ENCODE measurements at places on chromosomes 2 and 18.

- no peak for DNase-seq
Observed at GRCh38 chr2:213002383-213002782, 149.0 kb downstream of the IKZF2 start.

DNA sequence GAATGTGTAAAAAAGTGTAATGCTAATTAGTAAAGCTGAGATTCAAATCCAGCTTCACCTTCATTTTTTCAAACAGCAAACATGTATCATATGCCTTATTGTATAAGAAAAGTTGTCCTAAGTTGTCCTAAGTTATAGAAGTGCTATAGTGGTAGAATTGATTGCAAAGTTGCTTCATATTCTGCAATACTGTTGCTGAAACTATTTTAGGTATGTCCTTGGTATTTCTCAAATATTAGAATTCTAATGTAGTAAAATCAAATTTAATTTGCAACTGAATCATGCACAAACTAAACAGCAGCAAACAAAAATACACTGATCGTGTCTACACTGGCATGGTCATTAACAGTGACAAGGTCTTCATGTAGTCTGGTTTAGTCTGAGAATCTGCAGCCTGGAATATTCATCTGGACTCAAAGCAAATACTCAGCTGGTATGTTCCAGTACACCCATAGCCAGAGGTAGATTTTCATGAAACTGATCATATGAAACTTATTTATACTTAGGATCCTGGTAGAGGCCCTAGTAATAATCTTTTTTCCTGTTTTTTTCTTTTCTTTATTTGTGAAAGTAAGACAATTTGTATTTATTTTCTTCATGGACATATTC is 555.6 kb upstream of the ZEB2 start:
- no peak for DNase-seq

- DNase-seq, result no peak
Observed at GRCh38 chr2:149145314-149146295, 107.1 kb downstream of the LYPD6B start.

DNA sequence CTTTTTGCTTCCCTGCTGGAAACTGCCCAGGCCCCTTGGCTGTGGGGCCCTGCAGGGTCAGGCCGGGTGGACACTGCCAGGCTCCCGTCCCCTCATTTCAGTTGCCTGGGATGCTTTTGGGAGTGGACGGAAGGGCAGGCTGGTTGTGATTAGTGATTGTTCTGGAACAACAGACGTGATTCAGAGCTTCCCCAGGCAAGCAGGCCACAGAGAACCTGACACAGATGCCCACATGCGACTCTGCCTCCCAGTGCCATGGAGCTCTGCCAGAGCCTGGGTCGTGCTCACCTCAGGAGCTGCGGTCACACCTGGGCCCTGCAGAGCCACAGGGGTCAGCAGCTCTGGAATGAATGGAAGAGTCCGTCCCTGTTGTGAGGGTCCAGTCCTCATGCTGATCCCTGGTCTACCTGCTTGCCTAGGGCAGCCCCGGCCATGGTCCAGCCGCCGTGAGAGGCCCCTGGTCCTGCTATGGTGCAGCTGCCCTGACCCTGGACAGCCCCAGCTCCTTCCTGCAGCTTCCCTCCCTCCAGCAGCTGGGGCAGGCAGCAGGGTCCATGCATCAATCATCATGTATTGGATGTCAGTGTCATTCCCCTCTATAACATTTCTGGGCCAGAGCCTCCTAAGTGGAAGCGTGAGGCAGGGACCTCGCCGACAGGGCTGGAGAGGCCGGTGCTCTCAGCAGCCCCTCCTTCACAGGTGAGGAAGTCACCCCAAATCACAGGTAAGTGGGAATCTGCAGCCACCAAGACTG is 518.6 kb upstream of the MYT1L start:
- no peak for DNase-seq

DNA sequence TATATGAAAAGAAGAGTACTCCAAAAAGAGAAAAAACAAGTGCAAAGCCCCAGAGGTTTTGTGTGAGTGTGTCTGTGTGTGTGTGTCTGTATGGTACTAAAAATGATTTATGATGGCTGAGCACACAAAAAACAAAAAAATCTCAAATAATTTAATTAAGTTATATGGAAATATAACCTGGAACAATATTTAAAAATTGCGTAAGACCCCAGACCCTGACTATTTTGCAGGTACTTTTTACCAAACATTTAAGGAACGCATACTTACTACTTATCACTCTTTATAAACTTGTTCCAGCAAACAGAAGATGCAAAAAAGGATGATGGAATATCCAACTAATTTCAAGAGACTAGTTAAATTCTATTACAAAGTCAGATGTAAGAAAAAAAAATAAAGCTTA is 317.4 kb upstream of the KCNH7 start:
- DNase-seq, result no peak

DNA sequence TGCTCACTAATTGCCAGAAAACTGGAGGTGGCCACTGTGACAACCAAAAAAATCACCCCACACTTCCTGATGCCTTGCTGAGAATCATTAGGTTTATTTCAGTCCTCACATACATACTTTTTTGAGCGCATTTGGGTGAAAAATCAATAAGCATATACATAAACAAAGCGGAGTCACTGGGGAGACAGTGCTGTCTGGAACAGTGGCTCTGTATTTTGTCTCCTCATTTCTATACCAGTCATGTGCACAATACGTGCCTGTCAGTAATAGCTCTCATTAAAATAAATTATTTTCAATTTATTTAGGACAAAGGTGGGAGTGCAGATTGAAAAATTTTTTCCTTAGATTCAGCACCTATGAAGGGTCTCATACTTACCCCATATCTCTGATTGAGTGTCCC is 48.2 kb downstream of the CXCR4 start:
- no peak for DNase-seq

DNA sequence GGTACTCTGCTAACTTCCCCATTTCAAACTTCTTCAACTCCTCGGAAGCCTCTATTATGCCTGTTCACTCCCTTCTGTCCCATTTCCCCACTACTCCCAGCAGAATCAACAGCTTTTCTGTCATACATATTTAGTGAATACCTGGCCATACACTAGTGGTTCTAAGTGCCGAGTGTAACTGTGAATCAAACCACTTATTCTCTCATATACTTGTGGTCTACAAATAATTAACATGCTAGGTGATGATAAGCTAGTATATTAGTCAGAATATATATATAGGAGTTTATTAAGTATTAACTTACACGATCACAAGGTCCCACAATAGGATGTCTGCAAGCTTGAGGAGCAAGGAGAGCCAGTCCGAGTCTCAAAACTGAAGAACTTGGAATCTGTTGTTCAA is 150.7 kb downstream of the CCDC102B start:
- no peak for DNase-seq

- no peak for DNase-seq
Observed at GRCh38 chr2:207444756-207445155, 85.0 kb upstream of the CREB1 start.

DNA sequence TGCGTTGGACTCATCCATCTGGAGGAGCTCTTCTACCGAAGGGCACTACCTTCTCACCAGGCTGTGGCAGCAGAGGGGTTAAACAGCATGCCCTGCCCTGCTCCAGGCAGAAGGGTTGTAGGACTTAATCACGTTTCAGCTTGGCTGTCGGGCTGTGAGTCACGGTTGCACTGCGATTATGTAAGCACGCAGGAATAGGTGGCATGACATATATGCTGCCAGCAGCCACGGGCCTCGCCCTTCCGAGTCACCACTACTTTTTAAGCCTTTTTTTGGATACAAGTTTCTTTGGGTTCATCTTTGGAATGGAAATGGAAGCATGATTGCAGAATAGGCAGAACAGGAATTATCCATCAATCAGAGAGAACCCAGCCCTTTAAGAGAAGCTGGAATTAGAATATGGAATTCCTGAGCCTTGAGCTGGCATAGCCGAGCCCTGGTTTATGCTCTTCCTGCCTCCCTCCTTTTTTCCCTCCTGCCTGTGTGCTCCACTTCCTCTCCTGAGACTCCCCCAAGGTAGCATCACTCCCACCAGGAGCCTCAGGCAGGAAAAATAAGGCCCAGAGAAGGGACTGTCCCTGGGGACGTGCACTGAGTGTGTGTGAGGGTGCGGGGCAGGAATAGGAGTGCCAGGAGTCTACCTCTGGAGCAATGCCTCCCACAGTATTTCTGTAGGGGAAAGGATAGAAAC is 86.8 kb downstream of the SEMA4F start:
- DNase-seq, result no peak

GRCh38 chr18:58051765-58052460 is 7.9 kb downstream of the NEDD4L start:
- DNase-seq, result no peak

- no peak for DNase-seq
Observed at GRCh38 chr2:39486071-39486470, 49.0 kb upstream of the MAP4K3 start.

- no peak for DNase-seq
Observed at GRCh38 chr18:36947820-36948348, 119.0 kb downstream of the KIAA1328 start.

DNA sequence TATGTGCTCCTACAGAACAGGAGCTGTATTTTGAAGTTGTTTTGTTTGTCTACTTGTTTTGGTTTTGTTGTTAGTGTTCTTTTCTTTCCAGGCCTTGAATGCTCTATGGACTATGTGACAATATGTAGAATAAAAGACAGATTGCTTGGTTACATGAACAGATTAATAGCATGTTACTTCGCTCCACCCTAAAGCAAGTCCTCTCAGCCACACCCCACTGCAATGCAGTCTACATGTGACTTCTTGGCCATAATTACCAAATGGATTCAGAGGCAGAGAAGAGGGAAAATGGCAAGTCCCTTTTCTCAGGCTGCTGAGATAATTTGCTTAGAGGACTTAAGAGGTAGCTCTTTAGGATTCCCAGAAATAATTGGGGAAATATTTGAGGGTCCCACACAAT is 123.2 kb upstream of the CYP1B1 start:
- no peak for DNase-seq

- no peak for DNase-seq
Observed at GRCh38 chr2:127118038-127118437, 11.1 kb upstream of the BIN1 start.

DNA sequence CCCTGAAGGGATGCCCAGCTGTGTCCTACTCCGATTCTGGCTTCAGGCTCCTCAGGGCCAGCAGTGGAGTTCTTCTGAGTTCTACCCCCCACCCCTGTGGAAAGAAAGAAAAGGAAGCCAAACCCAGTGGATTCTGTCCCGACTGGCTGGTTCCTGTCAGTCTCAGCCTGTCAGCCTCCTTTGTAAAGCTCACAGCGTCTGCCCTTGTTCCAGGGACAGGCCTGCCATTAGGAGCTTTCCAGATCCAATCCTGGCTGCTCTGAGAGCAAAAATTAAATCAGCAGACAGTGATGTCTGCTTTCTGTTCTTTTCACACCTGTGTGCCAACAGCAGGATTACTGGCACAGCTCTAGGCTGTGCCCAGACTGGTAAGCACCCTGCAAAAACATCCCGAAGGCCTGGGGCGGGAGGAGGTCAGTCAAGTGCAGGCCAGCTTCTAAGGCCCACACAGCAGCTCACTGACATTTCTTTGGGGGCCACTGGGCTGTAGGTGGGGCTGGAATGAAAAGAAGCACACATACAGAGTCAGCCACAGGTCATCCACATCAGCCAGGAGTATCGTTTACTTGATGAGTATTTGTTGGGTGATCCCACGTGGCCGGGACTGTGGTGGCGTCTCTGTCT is 69.1 kb downstream of the EHD3 start:
- DNase-seq, result no peak

DNA sequence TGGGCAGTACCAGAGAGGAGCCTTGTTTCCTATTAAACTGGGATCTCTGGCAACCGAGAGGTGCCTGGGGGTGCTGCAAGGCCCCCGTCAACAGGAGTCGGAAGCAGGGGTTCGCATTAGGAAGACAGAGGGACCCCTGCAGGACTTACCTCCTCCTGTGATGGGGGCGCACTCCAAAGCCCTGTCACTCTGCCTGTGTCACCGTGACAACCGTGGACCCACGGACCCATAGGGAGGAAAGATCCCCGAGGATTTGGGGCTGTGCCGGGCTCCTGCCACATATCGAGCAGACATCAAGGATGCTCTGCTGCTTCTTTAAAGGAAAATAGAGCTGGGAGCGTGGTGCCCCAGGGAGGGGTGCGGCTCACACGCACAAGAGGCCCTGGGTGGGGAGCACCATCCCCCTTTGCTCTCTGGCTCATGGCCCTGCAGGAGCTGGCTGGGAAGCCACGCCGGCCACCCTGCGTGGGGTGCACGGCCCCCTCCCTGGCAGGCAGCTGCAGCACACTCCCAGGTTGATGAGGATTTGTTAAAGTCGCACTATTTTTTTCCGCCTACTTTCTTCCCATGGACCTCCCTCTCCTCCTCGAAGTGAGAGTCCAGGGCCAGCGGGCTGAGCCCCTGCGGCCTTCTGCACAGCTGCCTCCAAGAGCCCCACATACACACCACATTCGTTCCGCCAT is 167.5 kb downstream of the TWIST2 start:
- no peak for DNase-seq

GRCh38 chr2:86621280-86621943 is 2.3 kb downstream of the RNF103 start:
- no peak for DNase-seq

- DNase-seq, result no peak
Observed at GRCh38 chr2:179478771-179479170, 214.1 kb upstream of the SESTD1 start.

GRCh38 chr2:11256166-11256565 is 88.3 kb downstream of the ROCK2 start:
- DNase-seq, result no peak

- no peak for DNase-seq
Observed at GRCh38 chr2:182506606-182507005, 79.8 kb upstream of the PDE1A start.

GRCh38 chr18:9825571-9826073 is 60.2 kb upstream of the TXNDC2 start:
- no peak for DNase-seq

GRCh38 chr18:44729631-44730101 is 49.0 kb downstream of the SETBP1 start:
- peak; percentile 43 for DNase-seq

- no peak for DNase-seq
Observed at GRCh38 chr2:190718652-190719526, 70.0 kb downstream of the NAB1 start.

GRCh38 chr2:9025746-9026145 is 22.3 kb upstream of the MBOAT2 start:
- no peak for DNase-seq

GRCh38 chr2:85791704-85792565 is 38.1 kb downstream of the ATOH8 start:
- DNase-seq, result no peak

GRCh38 chr2:29606104-29607037 is 315.0 kb downstream of the ALK start:
- DNase-seq, result no peak

- DNase-seq, result no peak
Observed at GRCh38 chr2:15554525-15555218, 6.5 kb downstream of the NBAS start.
